Mammary epithelial cell (primary cell): ENCODE measurements at places on chromosomes 12 and 14. TPM values are rescaled to one million over a fixed set of nuclear protein-coding genes. Genes with fewer than 3 reads are reported as not detected.

Gene CPSF6
- 38.1 and 56.7 TPM in 2 replicates for total RNA-seq

Gene POU6F1
- total RNA-seq = 2.6 and 3.0 TPM in 2 replicates

Gene MANSC4
- total RNA-seq = not detected in 2 replicates

Gene PCK2
- total RNA-seq = 55.5 TPM

Gene NEUROD4
- not detected for total RNA-seq

Gene SRSF9
- 84.7 TPM for total RNA-seq

Gene TAS2R9
- total RNA-seq = not detected
